ENCODE measurements at places on chromosomes 5 and 9.

DNA sequence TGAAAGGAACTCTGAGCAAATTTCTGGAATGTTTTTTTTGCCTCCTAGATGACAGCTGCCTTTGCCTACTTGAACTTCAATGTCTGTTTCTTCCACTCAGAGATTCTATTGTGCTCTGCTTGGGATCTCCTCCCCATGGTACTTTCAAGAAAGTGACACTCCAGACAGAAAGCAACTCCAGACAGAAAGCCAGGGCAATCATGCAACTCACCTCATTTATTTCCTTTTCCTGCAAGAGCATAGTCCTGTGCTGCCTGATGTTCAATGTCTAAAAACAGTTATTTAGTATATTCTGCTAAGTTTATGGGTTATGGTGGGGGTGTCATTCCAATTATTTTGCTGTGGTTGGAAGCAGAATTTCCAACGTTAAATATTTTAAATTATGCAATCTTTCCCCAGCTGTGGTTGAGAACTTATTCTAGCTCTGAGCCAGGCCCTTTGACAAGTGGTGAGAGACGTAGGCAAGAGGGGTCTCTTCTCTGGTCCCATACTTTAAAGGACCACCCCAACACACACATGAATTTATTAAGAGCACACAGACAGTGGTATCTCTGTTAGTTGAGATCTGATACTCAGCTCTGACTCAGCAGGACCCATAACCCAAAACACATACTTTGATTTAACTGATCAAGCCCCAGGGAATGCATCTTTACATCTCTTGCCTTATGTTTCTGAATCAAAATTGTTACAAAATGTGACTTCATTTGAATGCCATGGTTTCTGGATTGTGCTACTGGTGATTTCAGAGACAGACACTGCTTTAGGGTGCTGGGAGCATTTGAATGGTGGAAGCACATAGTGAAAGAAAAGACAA, 39.5 kb upstream of the MAMDC2 start:
- DNase-seq, result no peak

GRCh38 chr9:104981543-104982129, 53.7 kb upstream of the ABCA1 start:
- DNase-seq, result no peak

GRCh38 chr5:111530298-111530740, 18.0 kb upstream of the STARD4 start:
- DNase-seq, result peak; percentile 79

DNA sequence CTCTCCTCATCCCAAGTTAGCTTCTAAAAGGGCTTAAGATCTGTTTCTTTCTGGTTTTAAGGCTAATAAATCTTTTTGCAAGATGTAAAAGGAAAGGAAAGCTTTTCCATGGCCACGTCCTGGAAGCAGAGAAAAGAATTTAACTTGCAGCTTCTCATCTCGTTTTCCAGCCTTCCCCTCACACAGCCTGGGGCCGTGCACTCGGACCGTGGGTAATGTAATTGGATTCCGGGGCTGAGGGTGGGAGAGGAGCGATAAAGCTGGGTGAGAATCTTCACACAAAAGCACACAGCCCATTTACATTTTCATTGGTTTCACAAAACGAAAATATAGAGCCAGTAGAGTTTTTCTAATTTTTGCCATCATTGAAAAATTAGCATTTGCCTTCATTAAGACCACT, 91.2 kb downstream of the IRX2 start:
- no peak for DNase-seq

DNA sequence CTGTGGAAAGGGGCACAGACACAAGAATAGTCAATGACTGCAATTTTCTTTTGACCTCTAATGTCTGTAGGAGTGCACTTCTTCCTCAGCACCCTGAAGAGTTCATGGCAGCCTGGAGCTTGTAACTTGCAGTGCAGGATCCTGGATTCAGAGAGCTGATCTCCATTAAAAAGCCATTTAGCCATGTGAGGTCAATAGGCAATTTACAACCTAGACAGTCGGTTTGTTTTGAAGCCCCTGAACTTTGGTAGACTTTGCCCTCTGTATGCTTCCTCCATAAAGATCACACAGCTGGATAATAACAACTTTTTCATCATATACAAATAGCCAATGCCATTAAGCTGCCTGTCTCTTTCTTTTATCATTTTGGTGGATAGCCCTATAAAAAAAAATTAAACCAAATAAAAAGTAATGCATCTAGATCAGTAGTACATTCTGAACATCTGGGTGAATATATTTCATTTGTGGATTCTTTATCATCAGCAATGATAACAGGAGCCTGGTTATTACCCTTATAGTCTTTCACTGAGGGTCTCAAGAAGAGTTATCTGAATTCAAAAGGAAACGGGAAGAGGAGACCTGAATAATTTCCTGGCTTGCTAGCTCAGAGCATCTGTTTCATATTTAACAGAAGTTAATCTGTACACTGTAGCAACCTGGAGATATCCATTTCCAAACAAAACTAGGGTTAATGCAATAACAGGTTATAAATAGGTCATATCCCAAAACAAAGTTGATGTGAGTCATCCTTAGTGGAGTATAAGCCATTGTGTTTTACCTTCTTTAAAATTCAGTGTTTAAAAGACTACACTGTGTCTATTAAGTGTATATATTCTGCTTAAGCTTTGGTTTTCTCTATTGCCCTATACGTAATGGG, 193.8 kb upstream of the ACTBL2 start:
- DNase-seq, result no peak

GRCh38 chr5:135119481-135119880, 85.5 kb upstream of the PITX1 start:
- no peak for DNase-seq

GRCh38 chr5:113375480-113376060, 59.2 kb downstream of the TSSK1B start:
- DNase-seq, result no peak

Measured in posterior cingulate gyrus (tissue), 11 donors.